Chondrocyte (in vitro differentiated cells): ENCODE measurements at places on chromosomes 1 and 21.

DNA sequence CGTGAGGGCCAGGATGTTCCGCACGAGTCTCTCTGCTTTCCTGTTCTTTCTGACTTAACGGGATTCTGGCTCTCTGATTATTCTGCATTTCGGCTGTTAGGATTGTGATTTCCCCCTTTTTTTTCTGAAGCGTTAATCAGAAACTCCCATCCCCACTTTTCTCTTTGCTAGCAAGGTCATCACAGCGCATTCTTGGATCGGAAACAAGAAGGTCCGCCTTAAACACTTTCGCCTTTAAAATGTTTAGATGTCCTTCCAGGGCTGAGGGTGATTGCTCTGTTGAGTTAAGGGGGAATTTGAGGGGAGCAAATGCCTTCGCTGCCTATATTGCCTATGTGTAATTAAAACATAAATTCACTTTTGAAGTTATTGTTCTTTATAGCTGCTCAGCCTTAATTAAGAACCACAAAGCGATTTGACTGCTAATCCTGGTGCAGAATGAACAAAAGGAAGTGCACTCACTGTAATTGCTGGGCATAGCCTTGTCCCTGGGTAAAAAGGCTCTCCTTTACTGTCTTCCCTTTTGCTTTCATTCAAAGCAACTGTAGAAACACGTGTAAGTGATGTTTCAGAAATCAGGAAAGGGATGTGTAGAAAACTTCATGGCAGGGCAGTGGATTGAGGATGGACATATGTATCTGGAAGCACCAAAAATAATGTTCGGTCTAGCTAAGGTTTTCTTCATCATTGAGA, 1.2 kb downstream of the LAMC1 start:
- DNase-seq: no peak

DNA sequence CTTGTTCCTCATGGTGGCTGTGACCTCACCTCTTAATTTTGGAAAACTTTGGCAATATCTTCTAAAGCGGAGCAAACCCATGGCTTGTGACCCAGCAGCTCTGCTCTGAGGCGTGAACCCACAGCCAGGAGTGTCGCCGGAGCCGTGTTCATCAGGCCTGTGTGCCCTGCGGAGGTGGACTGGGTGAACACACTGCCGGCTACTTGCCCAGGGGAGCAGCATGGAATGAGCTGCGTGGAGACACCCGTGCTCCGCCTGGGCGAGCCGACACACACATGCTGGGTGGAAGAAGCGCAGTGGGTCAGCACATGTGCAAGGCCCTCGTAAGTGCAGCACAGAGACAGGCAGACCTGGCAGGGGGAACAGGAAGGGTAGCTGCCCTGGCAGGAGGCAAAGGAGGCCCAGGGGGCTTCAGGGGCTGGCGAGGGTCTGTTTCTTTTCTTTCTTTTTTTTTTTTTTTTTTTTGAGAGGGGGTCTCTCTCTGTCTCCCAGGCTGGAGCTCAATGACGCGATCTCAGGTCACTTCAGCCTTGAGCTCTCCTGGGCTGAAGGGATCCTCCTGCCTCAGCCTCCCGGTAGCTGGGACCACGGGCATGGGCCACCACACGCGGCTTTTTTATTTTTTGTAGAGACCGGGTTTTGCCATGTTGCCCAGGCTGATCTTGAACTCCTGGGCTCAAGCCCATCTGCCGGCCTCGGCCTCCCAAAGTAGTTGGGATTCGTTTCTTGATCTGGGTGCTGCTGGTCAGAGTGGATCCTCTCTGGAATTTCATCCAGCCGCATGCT, 41.8 kb downstream of the AGPAT3 start:
- DNase-seq: peak; percentile 84

DNA sequence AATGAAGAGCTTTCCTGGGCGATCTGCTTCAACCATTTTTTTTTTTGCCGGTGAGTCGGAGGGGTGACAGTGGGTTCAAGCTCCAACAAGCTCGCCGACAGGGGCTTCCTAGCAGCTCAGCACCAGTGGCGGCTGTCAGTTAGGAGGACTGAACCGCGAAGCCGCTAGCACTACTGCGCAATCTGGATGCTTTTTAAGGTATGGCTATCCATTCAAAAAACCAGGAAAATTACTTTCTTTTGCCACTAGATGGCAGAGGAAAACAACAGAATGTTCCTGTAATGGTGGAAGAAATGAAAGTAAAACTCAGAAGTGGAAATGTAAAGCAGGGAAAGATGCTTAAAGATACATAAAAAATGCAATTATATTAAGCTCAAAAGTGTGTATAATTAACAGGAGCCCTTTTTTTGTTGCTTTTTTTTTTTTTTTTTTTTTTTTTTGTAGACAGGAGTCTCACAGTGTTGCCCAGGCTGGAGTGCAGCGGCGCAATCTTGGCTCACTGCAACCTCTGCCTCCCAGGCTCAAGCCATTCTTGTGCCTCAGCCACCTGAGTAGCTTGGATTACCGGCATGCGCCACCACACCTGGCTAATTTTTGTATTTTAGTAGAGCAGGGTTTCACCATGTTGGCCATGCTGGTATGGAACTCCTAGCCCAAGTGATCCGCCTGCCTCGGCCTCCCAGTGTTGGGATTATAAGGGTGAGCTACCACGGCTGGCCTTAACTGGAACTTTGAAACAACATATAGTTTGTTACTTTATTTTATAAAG, 8.5 kb downstream of the KYAT3 start:
- no peak for DNase-seq

GRCh38 chr1:213998785-213999184, 11.0 kb downstream of the PROX1 start:
- DNase-seq: no peak

DNA sequence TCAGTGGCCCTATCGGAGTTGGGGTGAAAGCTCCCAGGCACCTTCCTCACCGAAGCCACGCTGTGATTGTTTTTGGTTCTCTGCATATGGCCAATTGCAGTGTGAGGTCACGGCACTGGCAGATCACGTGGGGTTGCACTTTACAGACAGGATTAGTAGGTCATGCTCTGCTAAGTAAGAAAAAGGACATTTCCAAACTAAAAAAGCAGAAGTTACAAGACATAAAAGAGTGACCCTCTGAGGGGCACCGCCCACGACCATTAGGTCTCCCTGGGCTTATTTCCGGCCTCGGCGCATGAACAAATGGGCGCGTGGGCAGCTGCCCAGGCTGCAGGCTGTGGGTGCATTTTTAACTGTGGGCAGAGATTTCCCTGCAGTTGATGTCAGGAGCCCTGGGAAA, 2.0 kb downstream of the CAPN9 start:
- DNase-seq: no peak

DNA sequence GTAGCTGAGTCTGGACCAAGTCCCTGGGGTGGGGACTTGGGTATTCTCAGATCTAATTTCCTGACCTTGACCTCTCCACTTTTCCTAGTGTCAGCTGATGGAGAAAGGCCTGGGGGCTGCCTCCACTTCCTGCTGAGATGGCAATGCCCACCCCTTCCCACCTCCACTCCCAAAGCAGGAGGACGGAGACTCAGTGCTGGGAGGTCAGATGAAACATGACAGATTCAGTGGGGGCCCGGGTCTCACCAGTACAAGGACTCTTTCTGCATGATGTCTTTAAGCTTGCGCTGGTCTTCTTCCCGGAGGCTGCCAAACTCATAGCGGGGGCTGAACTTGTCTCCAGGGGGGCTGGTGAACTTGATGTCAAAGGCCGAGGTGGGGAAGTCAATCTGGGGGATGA, 35.6 kb upstream of the PPP1R15B start:
- no peak for DNase-seq

DNA sequence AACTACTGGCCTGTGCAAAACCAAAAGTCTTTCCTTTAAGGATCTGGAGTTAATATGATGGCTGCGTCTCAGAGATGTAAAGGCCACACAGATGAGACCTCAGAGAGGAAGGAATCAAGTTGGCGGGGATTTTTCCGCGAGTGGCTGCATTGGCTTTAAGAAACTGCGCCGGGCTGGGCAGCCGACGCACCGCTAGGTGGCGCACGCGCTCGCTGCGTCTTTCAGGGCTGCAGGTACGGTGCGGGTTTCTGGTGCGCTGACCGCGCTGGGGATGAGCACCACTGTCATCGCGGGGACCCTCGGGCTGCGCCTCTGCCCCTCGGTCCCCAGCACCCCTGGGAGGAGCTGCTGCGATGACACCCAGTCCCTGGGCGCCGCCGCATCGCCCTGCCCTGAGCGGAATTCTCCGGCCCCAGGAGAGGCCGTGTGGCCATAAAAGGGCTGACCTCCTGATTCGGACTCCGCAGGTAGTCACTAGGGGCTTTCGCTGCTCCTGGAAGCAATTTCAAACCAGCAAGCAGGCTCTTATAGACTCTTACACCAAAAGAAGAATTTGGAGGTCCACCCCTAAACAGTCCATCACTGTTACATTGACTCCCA, 241.0 kb downstream of the KCNJ6 start:
- DNase-seq: no peak

DNA sequence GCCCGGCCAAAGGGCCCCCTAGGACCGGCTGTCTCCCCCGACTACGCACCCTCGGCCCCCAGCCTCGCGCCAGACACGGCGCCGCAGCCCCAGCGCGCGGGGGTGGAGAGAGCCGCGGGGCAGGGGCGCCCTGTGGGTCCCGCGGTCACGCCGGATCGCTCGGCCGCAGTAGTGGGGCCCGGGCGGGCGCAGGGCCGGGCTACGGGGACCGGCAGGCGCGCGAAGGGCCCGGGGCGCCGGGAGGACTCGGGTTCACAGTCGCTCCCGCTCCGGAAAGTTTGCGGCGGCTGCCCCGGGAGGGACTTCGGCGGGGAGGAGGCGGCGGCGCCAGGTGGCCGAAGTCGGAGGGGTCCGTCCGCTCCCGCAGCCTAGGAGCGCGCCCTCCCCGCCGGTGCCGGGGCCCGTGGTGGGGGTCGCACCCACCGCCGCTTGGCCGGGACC, 7.1 kb upstream of the ZNF669 start:
- DNase-seq: no peak

- DNase-seq: no peak
Observed at GRCh38 chr1:15414445-15414983, 4.8 kb downstream of the EFHD2 start.

- no peak for DNase-seq
Observed at GRCh38 chr1:88746916-88747315, 62.8 kb downstream of the PKN2 start.

DNA sequence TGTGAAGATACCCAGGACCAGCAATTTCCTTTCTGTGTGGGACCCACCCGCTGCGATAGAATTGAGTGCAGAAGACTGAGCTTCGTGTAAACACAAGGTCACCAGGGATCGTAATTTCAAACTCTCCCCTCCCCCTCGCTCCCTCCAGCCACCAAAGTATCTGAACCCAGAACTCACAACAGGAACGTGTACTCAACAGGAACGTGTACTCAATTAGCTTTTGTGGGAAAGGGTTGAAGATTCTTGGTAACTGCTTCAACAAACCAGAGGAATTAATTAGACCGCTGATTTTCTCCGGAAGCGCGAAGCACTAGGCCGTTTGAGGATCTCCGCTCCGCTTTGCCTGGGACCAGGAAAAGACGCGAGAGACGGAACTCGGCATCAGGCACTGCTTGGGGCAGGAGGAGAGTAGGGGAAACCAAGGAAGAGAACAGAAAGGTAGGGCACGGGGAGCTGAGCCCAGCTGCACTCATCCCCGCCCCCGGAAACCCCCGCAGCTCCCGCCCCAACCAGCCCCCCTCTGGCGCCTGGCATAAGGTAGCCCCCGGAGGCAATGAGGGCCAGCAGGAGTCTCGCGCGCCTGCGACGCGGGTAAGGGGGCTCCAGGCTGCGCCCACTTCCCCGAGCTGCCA, 453 bp downstream of the DRAM2 start:
- DNase-seq: no peak

DNA sequence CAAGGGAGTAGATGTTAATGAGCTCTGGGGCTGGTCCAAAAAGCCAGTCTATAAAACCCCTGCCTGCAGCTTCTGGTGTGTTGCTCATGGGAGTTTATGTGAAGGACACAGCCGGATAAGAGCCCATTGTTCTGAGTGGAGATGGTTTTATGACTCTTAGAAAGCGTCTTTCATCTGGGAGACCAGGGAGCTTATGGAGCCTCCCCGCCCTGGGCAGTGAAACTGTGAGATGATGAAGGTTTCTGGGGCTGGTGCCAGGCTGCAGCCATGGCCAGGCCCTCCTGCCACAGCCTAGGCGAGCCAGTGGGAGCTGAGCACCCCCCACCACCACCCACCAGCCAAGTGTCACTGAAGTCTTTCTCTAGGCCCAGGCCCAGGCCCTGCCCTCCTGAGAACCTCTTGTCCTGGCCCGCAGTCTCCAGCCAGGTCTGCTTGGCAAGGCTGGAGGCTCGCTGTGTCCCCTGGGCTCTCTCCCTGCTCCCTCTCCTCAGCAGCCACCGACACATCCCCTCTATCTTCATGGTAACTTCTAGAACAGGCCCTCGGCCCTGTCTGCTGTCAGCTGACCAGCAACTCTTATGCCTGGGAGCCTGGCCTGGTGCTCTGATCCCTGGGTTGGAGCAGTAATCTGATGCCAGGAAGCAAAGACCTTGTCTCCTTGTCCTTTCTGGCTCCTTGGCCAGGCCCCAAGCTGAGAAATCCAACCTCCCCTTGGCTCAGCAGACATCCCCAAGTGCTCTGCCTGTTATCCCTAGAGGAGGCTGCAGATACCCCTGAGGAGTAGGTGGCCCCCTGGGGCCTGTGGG, 7.6 kb upstream of the ARHGEF10L start:
- no peak for DNase-seq

- DNase-seq: no peak
Observed at GRCh38 chr21:34974162-34974981, 74.7 kb downstream of the RUNX1 start.

GRCh38 chr1:117312453-117313138, 54.7 kb upstream of the MAN1A2 start:
- no peak for DNase-seq

DNA sequence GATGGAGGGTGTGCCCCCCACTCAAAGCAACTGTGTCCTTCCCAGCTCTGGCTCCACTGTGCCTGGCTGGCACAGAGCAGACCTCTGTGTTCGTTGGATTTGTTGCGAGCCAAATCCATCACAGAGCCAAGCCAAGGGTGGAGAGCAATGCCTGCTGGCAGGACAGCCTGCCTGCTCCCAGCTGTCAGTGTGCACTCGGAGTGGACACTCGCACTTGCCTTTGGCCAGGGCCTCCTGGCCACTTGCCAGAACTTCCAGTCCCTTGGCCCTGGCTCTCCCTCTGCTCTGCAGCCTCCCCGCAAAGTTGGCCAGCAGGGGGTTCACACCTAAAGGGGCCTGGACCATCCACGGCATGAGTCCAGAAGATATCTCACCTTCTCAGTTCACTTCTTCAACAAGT, 16.4 kb downstream of the HEYL start:
- no peak for DNase-seq

- no peak for DNase-seq
Observed at GRCh38 chr1:5856246-5856815, 135.9 kb downstream of the NPHP4 start.

GRCh38 chr1:210339500-210339899, 10.8 kb downstream of the HHAT start:
- DNase-seq: no peak

DNA sequence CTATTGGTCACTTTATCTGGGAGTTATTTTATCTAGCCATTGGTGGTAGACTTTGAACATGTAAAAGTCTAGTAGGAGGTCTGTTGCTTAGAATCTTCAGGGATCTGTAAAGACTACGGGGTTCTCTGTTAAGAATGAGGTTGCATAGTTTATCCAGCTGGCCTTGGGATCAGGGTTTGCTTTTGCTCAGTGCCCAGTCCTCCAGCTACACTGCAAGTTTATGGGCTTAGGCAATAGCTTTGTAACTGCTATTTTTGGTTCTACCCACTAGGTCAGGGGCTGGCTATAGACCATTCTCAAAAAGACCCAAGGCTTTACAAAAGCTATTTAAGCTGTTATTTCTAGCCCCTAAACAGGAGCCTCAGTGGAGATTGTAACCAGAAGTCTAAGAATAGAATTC, 9.8 kb downstream of the SH3GLB1 start:
- DNase-seq: no peak
